Right lung (tissue), 10 donors: ENCODE measurements at places on chromosomes 12 and 14. TPM values are rescaled to one million over a fixed set of nuclear protein-coding genes. Genes with fewer than 3 reads are reported as not detected.

The ANAPC5 gene
- polyA plus RNA-seq, result 181 TPM

- no peak for DNase-seq
Observed at GRCh38 chr12:94602024-94602423, 48.3 kb downstream of the TMCC3 start.

DNA sequence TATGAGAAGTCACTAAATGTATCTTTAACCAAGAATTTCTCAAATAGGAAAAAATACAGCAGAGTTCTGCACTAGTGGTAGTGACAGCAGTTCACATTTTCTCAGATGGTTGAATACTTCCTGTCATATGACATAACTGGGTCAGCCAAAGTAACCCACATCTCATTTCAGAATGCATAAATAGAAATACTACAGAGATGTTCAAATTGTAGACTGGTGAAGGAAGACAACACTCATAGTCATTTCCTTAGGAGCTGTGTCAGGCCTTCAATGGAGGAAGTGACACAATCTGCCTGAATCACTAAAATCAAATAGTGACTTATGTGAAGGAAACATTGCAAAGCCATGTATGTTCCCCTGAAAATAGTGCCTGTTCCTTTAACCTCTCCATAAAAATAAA, 32.4 kb downstream of the FERMT2 start:
- no peak for DNase-seq

- DNase-seq, result no peak
Observed at GRCh38 chr14:24278424-24278823, 7.0 kb upstream of the RABGGTA start.

DNA sequence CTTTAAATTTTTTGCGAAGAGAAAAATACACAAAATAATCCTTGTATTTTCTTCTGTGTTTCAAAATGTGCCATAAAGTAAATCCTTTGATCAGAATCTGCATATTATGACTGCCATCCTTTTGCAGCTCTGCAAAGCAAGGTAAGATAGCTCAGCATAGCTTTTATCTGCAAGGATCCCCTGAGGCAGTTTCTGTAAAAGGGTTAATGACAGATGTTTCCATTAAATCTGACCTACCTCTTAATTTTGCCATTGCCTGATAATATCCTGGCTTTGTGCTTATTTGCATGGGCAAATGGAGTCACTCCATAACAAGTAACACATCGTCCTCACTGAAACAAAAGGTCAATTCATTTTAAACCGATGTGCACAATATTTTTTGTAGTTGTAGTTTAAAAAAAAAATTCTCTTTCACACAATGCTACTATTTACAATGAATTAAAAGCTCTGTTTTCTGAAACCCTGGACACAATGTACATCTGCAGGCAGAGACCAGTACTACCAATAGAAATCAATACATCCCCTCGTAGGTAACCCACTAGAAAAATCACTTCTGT, 108.5 kb upstream of the SOX5 start:
- DNase-seq, result no peak

- no peak for DNase-seq
Observed at GRCh38 chr12:12482959-12483358, 79.7 kb downstream of the DUSP16 start.

- DNase-seq, result no peak
Observed at GRCh38 chr12:14558473-14558959, 9.2 kb downstream of the PLBD1 start.

The NRXN3 gene
- polyA plus RNA-seq, result 1.4 TPM

The ALG10 gene
- polyA plus RNA-seq, result 10.4 TPM

- DNase-seq, result no peak
Observed at GRCh38 chr12:130952171-130952954, 1.3 kb upstream of the ADGRD1 start.

DNA sequence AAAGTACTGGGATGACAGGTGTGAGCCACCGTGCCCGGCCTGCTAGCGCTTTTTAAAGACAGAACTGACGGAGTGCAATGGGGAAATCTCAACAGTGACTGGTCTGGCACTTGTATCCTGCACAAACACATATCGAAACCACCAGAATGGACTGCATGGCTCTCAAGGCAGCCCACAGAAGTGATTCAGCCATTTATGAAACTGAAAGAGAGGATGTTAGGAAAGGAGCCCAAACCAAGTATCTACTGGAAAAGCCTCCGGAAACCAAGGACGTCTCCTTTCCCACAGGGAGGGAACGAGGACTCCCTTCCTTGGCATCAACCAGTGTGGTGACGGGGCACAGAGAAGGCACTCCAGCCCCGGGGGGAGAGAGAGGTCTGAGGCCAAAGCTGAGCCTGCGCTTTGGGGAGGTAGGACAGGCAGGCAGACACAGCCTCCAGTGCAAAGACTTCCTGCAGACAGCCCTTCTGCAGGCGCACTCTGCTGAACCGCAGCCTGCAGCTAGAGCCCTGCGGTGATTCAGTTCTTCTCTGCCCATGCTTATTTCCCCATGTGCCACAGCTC, 16.5 kb downstream of the SLC15A4 start:
- DNase-seq, result no peak

DNA sequence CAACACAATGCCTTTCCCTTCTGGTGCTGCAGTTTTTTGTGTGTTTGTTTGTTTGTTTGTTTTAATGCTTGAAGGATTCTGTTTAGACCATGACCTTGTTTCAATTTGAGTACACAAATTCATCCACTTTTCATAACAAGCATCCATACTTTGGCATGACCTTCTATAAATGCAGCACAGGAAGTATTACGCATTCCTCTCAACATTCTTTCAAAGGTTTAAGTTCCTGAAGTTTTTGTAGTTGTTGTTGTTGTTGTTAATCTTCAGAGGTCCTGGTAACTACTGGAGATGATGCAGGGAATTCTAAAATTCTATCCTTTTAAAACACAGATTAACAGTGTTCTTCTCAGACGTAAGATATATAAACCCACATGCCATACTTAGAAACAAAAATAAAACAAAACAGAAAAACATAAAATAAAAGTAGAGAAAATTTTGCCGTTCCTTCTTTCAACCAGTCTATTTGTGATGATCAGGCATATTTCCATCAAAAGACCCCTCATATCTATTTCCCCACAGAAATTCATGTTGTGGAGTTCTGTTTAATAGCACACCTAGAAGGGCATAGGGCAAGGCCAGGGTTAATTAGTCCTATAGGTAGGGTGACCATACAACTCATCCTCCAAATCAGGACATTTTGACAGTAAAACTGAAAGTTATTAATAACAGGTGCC, 529.9 kb downstream of the NOVA1 start:
- DNase-seq, result no peak

The KIF26A gene
- polyA plus RNA-seq, result 10.5 TPM
